ENCODE measurements at places on chromosomes 16 and 17.
A peak's percentile ranks its signal among the peaks of the same experiment; 100 is the strongest.

GRCh38 chr16:57694725-57695679, at the start of gene DRC7:
DRC7 (plus strand) TSS chr16:57694806; CDS start chr16:57697950, 3,144 bp downstream.
- peak; percentile 42 for DNase-seq

DNA sequence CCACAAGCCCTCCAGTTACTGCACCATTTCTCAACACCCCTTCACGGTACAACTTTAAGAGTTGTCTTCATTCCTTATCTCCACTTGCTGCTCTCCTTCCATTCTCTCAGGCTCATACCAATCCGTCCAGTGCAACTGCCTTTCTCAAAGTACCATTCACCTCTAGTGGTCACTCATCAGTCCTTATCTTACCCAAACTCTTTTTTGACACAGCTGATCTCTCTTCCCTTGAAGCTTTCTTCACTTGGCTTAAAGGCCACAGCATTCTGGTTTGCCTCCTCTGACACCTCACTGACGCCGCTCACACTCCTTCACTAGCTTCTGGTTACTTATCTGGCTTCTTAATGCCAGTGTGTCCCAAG, 24.9 kb downstream of the UBE2G1 start:
- no peak for DNase-seq

- no peak for DNase-seq
These were observed 3.8 kb upstream of the RASL10B start for GRCh38 chr17:35727635-35728034.

DNA sequence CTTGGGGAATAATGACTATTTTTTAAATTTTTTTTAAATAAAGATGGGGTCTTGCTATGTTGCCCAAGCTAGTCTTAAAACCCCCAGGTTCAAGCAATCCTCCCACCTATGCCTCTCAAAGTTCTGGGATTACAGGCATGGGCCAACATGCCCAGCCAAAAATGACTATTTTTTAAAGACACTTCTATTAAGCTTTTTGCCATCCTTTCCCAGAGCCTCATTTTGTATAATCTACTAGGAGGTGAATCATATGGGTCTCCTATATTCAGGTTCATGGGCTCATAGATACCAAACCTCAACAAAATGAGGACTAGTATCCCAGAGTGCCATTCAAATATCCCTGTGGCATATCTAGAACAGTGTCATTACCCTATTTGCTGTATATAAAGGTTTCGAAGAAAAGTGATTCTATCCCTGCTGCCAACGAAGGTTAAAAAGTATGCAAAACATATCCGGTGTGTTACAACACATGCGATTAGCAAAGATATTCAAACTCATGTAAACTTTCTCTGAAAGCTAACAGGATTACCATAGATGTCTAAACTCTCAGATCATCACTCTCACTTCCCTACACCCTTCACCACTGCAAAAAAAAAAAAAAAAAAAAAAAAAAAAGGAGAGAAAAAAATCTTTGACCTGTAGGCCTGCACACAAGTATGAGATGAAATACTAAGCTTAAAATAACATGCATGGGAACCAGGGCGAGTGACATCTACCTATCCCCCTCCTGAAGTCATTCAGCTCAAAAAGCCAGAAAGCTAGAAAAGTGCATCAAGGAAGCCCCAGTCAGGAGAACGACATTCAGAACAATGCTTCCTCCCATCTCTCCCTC, 23.5 kb downstream of the XPO6 start:
- no peak for DNase-seq

- no peak for DNase-seq
These were observed 243.1 kb downstream of the SEC14L1 start for GRCh38 chr17:77383613-77384608.

- DNase-seq = no peak
These were observed 40.0 kb downstream of the LGALS9 start for GRCh38 chr17:27670791-27671590.

DNA sequence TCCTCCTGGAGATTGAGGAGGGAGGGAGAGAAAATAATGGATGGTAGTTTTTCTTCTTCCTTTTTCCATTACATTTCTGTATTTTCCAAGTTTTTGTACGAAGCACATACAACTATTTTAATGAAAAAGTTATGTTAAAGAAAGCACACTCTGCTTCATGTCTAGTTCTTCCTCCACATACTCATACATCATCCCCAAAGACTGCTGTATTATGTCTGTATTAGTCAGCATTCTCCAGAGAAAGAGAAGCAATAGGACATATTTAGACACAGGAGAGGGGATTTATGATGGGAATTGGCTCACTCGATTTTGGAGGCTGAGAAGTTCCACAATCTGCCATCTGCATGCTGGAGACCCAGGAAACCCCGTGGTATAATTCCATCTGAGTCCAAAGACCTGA, 10.1 kb upstream of the ACSM2A start:
- no peak for DNase-seq

DNA sequence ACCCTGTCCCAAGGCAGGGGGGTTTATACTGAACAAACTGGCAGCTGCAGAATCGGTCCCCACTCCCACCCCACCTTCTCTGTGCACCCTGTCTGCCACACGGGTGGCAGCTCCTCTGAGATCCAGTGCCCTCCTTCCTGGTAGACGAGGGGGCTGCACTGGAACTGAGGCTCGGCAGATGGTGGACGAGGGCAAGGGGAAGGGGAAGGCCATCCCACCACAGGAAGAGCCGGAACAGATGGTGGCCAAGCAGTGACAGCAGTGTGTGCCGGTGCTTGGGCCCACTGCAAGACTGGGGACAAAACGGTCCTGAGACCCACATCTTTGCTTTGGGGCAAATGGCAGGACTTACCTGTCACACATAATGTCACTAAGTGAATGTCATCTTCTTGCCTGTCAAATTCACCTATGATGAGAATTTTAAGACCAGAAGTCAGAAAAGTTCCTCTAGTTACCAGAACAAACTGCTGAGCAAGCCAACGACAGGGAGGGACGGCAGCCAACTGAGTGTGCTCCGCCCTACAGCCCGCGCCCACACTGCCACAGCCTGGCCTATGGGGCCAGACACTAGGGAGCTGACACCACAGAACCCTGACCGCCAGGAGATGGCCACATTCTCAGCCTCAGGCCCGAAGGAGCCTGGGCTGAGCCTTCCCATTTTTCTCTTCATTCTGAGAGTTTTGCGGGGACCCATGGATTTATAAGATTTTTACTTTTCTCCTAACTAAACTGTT, 14.4 kb downstream of the NTAN1 start:
- DNase-seq = peak; percentile 95

- DNase-seq = no peak
These were observed 39.9 kb downstream of the IQCK start for GRCh38 chr16:19757762-19758595.

DNA sequence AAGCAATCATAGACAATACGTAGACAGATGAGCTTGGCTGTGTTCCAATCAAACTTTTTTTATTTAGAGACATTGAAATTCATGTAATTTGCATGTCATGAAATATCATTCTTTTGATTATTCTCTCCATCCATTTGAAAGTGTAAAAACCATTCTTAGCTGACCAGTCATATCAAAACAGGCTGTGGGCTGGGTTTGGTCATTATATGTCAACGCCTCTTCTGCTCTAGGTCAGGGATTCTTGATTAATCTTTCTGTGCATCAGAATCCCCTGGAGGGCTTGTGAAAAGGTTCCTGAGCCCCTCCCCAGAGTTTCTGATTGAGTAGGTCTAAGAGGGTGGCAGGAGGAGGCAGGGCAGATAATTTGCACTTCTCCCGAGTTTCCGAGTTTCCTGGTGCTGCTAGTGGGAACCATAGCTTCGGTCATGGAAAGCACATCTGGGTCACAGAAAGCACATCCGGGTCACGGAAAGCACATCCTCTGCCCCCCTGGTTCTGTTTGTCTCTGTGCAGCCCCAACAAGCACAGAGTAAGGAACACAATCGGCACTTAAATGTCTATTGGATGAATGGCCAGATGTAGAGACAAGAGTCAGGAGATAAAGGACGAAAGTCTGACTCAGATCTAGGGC, 16.4 kb downstream of the PIMREG start:
- DNase-seq = no peak

- DNase-seq = peak; percentile 47
These were observed 57.8 kb downstream of the STH start for GRCh38 chr17:46056800-46057304.

DNA sequence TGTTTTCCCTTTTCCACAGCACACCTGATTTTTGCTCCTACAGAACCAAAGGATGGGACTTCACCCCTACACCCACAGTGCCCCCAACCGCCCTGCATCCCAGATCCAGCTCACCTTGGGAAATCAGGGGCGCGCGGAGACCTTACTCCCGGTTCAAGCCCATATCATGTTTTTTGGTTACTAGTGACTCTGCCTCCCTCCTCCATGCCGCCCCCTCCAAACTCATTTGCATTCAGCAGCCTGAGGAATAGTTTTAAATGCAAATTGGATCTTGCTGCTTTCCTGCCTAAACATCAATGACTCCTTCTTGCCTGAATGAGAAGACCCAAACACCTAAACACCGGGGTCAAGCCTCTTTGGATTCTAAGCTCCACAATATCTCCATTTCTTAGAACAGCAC, 331.8 kb downstream of the TMEM114 start:
- DNase-seq = no peak

- DNase-seq = peak; percentile 27
These were observed 15.9 kb downstream of the MINK1 start for GRCh38 chr17:4849011-4849536.

DNA sequence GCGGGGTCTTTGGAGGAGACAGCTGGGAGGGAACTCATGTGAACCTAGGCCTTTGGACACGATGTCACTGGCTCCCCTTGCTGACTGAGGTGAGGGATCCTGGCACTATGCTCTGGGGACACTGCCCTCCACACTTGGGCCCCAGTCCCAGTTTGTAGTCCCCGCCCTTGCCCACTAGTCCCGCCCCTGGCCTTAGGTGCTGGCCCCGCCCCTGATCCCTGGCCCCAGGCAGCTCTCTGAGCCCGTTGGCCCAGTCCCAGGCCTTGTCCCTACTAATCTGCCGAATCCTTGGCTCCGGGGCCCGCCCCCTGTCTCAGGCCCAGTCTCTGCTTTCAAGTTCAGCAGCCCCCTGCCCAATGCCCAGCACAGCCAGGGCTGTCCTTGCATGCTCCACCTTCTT, 61.0 kb downstream of the SMPD3 start:
- no peak for DNase-seq
